NCI-H1092 (cell line): ENCODE measurements at places on chromosomes 16 and 17.

- peak; percentile 74 for DNase-seq
Observed at GRCh38 chr16:72848759-72849664, 198.9 kb downstream of the ZFHX3 start.

DNA sequence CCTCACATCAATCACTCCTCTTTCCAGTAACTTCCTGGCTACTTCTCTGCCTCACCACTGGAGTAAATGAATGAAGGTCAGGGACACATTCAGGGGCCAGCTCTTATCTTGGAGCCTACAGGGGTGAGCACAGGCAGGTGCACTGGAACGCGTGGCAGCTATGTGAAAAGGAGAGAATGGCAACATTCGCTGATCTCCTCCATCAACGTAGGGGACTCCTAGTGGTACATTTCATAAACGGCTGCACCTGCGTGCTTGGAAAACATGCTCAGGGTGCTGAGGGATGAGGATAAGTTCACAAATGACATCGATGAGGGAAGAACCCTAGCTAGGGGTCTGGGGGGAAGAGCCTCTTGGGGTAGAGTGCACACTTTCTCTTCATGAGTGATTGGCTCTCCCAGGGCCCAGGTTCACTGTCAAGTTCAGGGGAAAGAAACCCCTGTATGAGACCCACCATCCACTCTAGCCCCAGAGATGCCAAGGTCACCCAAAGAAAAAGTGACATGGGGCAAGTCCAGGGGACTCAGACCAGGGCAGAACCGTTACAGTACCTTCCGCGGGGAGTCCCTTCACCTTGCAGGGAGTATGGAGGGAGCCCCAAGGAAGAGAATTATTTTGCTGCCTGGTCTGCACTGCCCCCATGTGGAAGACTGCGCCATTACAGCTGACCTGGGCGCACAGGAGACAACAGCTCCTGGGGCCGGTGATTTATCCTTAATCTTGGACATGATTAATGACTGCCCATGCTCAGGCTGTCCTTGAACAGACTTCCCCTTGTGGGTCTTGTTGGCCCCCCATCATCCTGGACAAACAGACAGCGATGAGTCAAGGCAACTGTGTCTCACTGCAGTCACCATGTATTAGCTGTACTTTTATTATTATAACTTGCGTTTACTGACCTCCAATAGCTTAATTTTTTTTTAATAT lies 30.1 kb downstream of the VAC14 start:
- DNase-seq = no peak

GRCh38 chr16:75382611-75383010 lies 50.7 kb downstream of the CFDP1 start:
- DNase-seq = no peak

DNA sequence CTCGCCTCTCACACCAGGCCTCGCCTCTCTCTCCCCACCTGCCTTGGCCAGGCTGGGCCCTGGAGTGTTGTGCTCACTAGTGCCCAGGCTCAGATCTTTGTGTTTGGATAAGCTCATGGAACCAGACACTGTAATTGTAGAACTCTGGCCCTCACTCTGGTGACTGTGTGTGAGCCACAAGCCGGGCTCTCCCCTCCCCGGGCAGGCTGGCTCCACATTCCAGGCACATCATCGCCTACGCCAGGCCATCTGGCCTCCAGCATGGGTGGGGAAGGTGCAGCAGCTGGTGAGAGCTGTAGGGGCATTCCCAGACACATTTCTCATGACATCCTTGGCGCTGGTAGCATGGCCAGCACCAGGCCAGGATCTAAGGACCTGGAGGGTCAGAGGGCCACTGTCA lies 202.3 kb downstream of the RAB11FIP4 start:
- no peak for DNase-seq

GRCh38 chr16:49701065-49701685 lies 154.7 kb downstream of the ZNF423 start:
- peak; percentile 25 for DNase-seq

DNA sequence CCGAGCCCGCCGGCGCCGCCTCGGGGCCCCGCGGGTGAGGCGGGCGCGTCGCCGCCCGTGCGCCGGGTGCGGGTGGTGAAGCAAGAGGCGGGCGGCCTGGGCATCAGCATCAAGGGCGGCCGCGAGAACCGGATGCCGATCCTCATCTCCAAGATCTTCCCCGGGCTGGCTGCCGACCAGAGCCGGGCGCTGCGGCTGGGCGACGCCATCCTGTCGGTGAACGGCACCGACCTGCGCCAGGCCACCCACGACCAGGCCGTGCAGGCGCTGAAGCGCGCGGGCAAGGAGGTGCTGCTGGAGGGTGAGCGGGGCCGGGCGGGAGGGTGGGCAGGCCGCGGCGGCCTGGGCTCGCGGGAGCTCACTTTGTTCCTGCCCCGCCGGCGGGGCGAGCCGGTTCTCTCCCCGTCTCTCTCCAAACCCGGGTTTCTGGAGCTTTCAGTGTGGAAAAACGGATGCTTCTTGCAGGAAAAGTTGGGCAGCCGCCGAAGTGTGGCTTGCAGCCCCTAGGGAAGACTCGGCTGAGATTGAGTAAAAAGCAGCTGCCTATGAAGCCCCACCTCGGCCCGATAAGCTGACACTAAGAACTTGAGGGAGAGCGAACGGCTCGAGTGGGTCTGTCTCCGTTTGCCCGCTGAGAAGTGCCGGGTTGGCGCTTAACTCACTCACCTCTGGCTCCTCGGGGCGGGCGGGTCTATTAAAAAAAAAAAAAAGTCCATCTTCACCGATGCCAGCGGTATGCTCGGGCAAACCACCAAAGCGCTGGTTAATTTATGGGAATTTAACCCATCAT lies 677 bp downstream of the SNTB2 start:
- peak; percentile 49 for DNase-seq

DNA sequence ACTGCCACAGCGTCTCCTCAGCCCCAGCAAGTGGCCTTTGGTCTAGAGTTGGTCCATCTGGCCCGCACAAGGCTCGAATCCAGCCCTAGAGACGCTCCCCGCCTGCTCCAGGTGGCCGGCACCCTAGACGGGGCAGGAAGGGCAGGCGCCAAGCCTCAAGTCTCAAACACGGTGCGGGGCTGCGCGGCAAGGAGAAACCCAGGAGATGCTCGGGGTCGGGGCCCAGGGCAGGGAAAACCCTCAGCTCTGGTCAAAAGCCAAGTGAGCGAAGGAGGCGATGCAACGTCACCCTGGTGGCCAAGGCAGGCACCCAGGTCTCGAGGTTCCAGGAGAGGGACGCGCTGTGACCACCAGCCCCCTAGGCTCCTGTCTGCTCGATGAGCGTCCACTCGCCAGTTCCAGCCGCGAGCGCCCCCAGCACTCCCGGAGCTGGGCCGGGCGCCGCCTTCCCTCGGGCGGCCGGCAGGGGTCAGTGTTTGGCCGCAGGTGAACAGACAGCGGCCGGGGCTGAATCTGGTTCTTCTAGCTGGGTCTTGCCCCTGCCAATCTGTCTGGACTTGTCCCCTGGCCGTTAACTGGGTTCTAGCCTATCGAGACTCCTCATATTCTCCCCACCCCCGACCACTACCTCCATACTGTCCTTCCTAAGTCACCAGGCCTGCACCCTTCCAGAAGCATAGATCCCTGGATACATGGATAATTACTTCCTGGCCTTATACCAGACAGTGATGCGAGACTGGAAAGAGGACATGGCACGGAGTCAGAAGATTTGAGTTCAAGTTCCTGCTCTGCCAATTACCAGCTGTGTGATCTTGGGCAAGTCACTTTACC lies 44.0 kb downstream of the PRAC1 start:
- peak; percentile 42 for DNase-seq

- DNase-seq = no peak
Observed at GRCh38 chr16:31529937-31530312, 2.2 kb downstream of the AHSP start.

DNA sequence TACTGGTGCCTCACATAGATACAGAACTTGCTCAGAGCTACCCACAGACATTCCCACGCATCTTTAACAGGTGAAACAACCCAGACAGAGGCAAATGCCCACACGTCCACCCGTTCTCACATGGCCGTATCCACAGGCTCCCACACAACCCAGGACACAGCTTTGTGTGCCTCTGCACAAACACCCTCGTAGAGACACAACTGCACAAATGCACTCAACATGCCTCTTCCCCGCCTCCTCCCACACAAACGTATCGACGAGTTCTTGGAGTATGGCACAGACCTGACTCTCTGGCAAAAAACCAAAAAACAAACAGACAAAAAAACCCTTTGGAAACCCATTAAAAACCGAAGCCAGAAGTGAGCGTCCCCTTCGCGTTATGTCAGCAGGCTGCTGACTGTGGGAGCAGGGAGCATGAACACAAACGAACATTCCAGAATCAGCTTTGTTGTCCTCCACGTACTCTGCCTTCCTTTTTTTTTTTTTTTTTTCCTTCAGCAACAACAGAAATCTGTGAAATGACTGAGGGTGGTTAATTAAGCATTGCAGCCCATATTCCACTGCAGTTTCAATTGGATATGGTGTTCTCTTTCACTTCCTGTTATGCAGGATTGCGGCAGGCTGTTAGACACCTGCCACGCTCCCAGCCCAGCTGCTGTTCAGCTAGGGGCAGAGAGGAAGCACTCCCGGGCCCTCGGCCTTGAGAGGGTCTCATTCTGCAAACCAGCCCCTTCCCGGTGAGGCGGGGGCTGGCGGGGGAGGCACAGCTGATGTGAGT lies 313.7 kb downstream of the MAF start:
- peak; percentile 97 for DNase-seq

GRCh38 chr17:64084086-64084939 lies 45.6 kb downstream of the ERN1 start:
- no peak for DNase-seq

DNA sequence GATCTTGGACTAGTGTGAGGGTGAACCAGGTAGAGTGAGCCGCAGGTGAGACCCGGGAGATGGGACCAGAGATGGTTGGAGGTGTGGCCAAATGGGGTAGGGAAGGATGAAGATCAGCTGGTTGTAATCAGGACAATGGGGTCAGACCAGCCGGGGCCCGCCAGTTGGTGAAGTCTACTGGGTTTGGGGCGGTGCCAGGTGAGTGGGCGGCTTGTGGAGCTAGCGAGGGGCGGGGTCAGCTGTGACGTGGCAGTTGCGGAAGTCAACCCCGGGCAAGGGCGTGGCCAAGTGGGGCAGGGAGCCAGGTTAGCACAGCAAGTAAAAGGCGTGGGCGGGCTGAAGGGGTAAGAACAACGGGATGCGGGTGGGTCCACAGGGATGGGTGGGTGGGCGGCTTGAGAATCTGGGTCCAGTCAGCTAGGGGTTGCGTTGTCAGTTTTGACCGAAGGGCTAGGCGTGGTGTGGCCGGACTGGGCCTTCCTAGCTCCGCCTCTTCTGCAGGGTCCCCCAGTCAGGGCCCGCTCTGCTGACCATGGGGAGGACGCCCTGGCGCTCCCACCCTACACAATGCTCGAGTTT lies 25.5 kb upstream of the ALKBH5 start:
- no peak for DNase-seq

DNA sequence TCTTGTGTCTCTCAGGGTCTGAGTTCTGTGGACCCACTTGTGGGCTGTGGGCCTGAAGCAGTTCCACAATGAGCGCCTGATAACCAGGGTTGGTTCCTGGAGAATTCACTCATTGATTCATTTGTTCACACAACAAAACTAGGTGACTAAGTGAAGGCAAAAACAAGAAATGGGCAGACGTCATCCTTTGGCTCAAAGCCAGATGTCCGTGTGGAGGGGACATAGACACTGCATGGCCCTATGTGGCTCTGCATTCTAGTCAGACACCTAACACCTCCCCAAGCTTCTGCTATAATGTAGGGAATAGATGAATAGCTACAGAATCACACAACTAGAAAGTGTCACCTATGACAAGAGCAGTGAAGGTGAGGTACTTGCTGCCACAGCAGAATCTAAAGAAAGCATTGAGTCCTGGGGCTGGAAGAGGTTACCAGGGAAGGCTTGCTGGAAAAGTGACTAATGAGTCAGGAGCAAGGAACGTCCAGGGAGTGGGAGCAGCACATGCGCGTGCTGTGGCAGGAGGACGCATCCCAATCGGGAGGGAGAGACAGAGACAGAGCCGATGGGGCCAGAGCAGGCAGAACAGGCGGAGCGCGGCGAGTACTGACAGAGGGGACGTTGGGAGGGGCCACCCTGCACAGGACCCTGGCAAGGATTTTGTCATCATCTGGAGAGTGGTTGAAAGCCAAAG lies 58.9 kb downstream of the CES1 start:
- DNase-seq = no peak

DNA sequence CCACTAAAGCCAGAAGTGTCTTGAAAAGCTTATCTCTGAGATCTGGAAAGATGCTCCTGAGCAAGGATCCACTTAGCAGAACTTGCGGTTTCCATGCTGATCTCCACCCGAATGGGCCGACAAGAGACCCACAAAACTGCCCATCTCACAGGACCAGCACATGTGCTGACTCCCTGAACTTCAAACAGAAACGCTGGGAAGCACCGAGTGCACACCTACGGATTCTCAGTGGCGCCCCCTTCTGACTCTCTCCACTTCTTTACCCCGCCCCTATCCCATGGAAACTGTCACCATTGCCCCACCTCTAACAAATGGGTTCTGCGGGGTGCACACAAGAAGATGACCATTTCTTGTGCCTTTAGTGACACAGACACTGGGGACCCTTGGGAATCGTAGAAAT lies 21.4 kb downstream of the CDRT4 start:
- no peak for DNase-seq

GRCh38 chr17:14557480-14557879 lies 256.6 kb downstream of the HS3ST3B1 start:
- DNase-seq = no peak

DNA sequence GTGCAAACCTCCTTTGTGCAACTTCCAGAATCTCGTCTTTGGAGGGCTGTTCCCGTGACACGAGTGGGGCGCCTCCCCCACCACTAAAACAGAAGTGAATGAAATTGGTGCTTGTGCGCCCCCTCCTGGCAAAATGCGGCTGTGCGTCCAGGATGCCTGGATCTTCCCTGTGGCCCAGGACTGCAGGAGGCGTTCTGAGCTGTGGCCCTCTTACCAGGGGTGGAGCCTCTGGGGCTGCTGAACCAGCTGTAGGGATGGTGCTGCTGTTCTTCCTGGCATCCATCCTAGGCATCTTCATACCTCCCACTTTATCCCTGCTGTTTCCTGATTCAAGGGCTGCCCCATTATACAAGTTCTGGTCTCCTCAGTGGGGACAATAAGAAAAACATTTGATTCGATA lies 18.5 kb upstream of the NAGLU start:
- DNase-seq = peak; percentile 11

- no peak for DNase-seq
Observed at GRCh38 chr17:50045154-50045553, 10.8 kb upstream of the ITGA3 start.

DNA sequence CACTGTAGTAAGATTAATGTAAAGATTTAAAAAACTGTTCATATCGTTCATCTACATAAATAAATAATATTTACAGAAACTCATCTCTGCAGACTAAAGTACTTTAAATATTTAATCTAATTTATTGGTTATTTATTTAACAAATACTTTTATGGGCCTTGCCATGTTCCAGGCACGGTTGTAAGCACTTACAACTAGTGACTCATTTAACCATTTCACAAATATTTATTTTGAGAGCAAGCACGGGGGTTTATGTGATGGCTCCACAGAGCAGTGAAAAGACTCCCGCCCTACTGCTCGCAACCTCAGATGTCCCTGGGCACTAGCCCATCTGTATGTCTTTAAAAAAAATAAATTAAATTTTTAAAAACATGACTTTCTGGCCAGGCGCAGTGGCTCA lies 575.9 kb downstream of the WWOX start:
- no peak for DNase-seq
